ENCODE measurements at places on chromosomes 2 and 18.

- no peak for DNase-seq
These were observed at the start of gene ACOXL for GRCh38 chr2:110732422-110733413. ACOXL (plus strand) TSS chr2:110732573; CDS start chr2:110768390, 35,817 bp downstream.

- DNase-seq, result peak; percentile 59
These were observed 3.4 kb upstream of the NARS1 start for GRCh38 chr18:57624988-57625387.

- DNase-seq, result no peak
These were observed 93.0 kb upstream of the SH3BP4 start for GRCh38 chr2:234858790-234859329.

DNA sequence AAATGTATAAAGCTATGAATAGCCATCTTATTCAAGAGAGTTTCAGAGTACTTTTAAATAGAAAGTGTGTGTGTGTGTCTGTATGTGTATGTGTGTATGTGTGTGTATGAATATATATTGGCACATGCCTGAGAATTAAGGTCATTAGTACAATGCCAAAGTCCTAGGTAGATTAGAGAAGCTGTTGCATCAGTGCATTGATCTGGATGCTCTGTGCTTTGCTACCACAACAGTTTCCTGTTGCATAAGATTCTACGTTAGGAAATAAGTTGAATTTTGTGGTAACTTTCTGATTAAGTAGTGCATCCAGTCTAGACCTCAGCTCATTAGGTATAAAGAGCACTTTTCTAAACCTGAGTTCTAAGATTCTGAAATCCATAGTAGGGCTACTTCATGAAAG is 1102.8 kb upstream of the KLHL29 start:
- DNase-seq, result no peak
